ENCODE measurements at places on chromosomes 7 and 10. TPM values are rescaled to one million over a fixed set of nuclear protein-coding genes. Genes with fewer than 3 reads are reported as not detected.

Gene DRGX
- total RNA-seq: not detected

Gene WNT8B
- total RNA-seq: 0.24 TPM

Gene NPTX2
- total RNA-seq: 0.08 TPM

Gene C10orf67
- total RNA-seq: 0.18 TPM

Gene SPDYE2
- total RNA-seq: not detected

Gene STEAP1B
- not detected for total RNA-seq

Gene TMEM270
- total RNA-seq: not detected

Gene GALNT17
- not detected for total RNA-seq

Gene FRG2B
- total RNA-seq: 0.20 TPM

Gene NACAD
- total RNA-seq: 0.05 TPM
